ENCODE measurements at places on chromosomes 3 and 15. TPM values are rescaled to one million over a fixed set of nuclear protein-coding genes. Genes with fewer than 3 reads are reported as not detected.

DNA sequence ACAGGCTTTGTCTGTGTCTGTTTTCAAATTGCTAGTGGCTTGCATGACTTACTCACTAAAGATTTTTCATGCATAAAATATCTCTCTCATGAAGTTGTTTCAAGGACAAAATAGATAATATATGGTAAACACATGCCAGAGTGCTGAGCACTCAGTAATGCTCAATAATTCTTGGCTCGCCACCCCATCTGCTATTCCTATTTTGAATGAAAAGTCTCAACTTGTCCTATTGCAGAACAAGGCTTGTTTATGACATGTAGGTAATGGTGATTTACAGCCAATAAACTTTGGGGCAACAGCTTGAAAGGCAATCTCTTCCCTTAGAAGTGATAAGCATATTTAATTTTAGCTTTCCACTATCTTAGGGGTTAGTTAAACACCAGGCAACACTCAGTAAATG lies 789.0 kb upstream of the ROBO1 start:
- no peak for DNase-seq

DNA sequence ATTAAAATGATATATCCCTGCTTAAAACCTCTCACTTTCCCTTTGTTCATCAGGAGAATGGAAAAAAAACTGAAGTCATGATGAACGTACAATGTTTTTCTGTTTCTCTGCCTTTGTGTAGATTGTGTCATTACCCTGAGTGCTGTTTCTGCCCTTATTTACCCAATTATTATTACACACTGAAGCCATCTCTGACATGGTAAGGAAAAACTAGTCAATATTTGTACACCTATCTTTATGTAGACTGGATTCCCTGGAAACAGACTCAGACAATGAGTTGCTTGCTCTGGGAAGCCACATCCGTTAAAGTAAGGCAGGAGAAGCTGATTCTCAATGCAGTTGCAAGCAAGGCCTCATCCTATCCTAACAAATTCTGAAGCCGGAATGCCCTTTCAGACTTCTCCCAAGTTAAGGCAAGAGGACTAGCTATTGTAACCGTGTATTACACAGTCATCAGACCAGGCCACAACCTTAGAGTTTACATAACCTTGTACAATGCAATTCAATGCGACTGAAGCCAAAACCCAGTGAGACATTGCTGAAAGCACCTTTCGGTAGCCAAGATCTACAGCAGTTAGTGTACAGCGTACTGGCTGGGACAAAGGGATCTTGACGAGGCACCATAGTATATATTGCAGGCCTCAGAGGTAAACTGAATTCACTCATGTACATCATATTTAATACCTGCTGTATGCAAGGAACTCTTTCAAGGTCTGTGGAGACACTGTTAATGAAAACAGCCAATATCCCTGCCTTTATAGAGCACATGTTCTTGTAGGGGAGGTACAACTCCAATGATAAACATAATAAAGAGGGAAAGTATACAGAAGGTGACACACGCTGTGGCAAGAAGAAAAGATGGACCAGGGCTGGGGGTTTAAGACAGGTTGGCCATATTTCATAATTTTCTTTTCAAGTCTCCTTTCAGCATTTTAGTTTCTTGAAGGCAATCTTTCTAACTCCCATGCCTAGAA lies 1040.8 kb upstream of the SEMA6D start:
- DNase-seq = no peak

GRCh38 chr3:197518881-197519421 lies 36.8 kb downstream of the BDH1 start:
- no peak for DNase-seq

DNA sequence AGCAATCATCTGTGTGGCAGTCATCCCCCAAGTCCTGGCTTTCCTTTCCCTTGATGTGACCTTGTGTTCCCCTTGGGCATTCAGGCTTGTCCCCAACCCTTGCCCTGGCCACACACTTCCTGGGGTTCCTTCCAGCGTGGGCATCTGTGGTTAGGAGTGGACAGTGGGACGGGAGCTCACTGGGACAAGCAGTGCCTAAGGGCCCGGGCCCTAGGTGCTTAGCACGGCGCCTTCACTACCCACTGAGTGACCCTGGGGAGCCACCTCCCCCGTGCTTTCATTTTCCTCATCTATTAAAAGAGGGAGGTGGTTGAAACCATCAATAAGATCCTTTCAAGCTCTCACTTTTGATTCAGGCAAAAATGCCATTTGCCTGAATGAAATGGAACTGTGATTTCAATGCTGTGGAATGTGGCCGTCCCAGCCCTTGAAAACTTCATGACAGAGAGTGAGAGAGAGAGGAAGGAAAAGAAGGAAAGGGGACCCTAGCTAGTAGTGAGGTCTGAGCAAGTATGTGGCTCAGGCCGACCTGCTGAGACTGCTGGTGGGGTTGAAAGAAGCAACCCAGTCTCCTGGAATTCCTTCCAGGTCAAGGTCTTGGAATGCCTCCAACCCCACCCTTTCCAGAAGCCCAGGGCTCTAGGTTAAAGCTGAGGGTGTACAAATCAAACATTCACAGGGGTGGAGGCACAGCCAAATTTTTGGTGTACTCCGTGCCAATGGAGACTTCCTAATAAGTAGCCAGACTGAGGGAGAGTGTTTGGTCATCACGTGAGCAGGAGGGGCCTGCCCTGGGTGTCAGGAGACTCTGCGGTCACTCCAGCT lies 302.9 kb downstream of the TLE3 start:
- no peak for DNase-seq

GRCh38 chr3:147099076-147099475 lies 307.3 kb downstream of the ZIC4 start:
- DNase-seq = no peak

- no peak for DNase-seq
Measured at GRCh38 chr3:128427175-128427857, 39.4 kb downstream of the DNAJB8 start.

GRCh38 chr15:45521596-45522327 lies 793 bp downstream of the SLC30A4 start:
- DNase-seq = no peak

DNA sequence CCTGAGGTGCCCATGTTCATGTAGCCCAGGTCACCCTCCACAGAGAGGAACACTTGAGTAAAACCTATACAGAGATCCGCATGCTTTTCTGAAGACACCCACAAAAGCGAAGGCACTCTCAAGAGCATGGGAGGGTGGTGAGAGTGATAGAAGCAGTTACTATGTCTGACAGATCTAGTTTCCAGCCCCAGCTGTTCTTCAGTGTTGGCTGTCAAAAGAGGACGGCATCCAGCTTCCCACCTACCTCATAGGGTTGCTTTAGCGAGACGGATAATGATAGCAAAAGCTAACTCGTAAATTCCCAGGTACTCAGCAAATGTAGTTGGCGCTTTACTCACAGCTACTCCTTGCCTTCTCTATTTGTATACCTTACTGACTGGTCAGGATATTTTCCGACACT lies 3.0 kb upstream of the MEX3B start:
- no peak for DNase-seq

- DNase-seq = no peak
Measured at GRCh38 chr15:60655252-60655651, 176.3 kb upstream of the ICE2 start.

DNA sequence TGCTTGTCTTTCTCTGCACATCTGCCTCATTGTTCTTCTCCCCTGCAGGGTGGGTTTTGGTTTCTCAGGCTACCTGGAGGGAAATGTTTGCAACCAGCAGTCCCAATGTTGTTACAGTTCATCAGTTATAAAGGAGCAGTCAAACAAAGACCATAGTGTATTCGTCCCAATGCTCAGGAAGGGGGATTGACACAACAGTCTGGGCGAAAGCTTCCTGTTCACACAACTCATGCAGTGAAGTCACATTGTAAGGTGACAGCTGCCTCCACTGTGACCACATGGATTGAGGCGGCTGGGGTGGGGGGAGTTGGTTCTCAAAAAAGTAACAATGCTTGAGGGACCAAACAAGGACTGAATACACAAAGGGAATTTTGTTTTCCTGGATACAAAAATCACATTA lies 28.8 kb upstream of the TF start:
- DNase-seq = no peak

- no peak for DNase-seq
Measured at GRCh38 chr3:76107935-76108570, 322.7 kb upstream of the ZNF717 start.

DNA sequence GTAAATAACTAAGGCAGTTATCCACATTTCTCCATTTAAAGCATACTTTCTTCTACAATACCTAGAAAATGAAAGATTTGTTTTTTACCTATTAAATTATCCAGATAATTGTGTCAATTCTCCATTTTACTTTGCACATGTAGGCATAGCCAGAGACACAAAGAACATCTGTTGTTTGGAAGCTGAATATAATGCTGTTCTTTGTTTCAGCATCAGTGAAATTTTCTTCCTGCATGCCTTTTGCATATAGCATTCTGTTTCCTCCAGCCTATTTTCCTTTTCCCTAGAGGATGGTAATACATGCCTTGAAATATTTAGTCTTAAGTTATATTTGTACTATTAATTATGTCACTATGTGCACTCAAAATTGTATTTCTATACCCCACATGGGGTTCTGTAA lies 233.7 kb downstream of the CNTN6 start:
- DNase-seq = no peak

- peak; percentile 35 for DNase-seq
Measured at GRCh38 chr15:88383354-88383753, 83.8 kb downstream of the MRPL46 start.

DNA sequence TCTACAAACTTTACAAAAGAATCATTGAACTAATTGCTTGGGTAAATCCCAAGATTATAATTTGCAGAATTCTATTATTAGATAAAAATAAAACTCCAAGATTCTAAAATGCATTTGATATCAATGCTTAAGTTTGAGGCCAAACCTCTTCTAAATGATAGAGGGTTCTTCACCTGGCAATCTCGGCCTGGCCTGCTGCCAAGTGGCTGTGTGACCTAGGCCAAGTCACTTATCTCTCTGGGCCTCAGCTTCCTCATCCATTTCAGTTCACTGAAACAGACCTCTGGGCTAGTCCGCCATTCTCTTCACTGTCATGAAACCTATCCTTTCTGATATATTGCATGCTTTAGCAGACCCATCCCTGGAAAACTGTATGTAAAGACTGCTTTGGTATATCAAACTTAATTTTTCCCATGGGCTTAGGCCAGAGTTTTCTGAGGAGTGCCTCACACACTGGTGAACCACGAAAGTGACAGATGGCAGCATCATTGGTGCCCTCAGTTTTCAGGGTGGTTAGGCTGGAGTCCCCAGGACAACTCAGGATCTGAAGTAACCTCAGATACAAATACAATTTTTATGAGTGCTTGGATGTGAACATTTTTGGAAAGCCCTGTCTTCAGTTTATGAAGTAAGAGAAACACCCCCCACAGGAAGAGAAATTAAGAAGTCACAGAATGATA lies 21.8 kb downstream of the NUDT16 start:
- DNase-seq = no peak

GRCh38 chr15:60740787-60741354 lies 261.9 kb upstream of the ICE2 start:
- no peak for DNase-seq

DNA sequence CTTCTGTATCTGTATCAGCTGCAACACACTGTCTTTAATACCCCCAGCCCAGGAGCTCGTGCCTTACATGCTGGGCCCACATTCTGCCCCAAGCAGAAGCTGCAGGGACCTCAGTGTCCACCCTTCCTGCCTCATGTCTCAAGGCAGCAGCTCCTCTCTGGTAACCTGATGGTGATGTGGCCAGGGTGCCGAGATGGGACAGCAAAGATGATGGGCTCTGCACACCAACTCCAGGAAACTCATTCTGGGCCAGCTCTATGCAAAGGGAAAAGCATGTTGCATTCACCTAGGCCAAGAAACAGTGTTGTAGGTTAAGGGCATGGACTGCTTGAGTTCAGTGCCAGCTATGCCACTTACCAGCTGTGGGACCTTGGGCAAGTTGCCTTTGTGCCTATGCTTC lies 79.5 kb upstream of the PRR23C start:
- peak; percentile 41 for DNase-seq

GRCh38 chr3:50201573-50202315 lies 3.3 kb upstream of the SLC38A3 start:
- no peak for DNase-seq

DNA sequence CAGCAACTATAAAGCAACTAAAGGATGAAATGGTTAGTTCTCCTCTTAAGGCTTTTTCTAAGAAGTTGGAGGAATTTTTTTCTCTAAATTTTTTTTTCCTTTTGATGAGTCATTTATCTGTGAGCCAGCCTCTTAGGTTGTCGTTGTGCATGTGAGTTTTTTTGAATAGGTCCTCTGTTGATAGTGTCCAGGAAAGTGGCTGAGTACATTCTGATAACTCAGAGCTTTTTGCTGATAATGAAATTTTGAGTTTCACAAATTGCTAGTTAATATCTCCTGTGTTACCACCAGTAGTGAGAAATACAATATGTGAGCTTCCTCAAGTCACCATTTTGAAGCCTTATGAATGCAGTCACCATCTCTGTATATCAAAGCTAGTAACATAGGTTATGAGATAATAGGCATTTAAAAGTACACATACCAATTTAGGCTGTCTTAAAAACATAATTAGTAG lies 7.1 kb upstream of the LXN start:
- no peak for DNase-seq

DNA sequence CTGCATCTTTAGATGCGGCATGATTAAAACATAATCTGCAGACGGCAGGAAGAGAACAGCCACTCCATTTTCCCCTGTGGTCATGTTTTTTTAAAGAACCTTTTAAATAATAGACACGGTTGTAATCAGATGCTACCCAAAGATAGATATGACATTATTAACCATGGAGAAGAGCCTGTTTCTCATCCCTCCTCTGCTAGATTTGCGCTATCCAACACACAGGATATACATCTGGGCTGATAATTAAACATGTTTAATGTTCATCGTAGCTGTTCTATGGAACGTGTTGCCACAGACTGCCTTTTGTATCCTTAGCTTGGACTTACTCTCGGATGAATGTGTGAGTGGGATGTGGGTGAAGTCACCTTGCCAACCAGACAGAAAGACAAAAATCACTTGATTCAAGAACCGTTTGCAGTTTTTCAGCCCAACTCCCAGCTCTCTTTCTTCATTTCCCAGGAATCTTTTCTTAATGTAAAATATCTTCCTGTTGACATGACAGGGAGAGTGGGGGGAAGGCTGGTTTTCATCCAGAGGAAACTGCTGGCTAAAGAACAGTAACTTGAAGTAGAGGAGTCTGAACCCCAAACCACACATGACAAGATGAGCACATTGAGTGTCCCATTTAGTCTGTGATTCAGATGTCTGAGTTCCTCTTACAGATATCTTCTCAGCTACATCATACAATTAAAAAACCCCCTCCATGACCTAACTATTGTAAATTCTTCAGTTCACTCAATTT lies 118.6 kb upstream of the PRICKLE2 start:
- DNase-seq = no peak

Gene FANCD2OS
- total RNA-seq = not detected

Gene CHDH
- total RNA-seq = 0.92 TPM

Gene KCNAB1
- total RNA-seq = 2.5 TPM

Gene TF
- total RNA-seq = 5.8 TPM

Gene ALG1L2
- total RNA-seq = not detected

Gene GABRR3
- not detected for total RNA-seq

Gene AQP9
- 2.9 TPM for total RNA-seq

Gene PHC3
- total RNA-seq = 57.0 TPM

Gene XIRP1
- 1,123 TPM for total RNA-seq

Gene THAP10
- 3.5 TPM for total RNA-seq

Gene TRA2B
- total RNA-seq = 62.1 TPM

Gene GPR149
- total RNA-seq = not detected

Measured in cardiac septum (tissue), 1 donor.